ENCODE measurements at places on chromosomes 1 and 21.

DNA sequence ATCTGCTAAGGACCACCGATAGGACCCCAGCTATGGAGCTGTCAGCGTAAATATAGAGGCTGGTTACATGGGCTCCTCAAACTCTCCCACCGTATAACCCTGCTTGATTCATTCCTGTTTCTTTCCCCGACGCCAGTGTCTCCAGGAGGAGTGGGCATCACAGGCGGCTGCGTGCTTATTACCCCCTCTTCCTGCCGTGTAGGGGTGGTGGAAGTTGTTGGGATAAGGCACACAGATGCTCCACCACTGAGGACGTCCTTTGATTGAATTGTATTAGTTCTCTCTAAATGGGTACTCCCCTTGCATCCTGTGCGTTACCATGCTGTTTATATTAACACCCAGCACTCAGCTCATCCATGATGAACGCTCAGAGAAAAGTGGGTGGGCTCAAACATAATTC, 104.6 kb downstream of the ZBTB18 start:
- no peak for DNase-seq

- no peak for DNase-seq
Observed at GRCh38 chr1:43359696-43360095, 915 bp downstream of the CDC20 start.

GRCh38 chr1:151840421-151840820, 801 bp upstream of the C2CD4D start:
- no peak for DNase-seq

DNA sequence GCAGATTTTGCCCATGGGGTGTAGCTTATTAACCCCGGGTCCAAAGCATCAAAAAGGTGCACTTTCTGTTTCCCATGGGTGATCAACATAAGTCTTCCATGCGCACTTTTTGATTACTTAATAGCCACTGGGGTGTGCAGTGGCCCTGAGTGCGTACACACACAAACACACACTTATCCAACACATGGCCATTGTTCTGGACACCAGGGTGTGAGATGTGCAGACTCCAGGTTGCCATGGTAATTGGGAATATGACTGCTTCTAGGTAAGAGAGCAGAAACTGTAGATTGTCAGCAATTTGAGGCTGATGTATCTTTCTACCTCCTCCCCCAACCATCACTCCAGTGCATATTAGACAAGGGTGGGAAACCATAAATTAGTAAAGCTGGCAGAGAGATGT, 68.8 kb downstream of the MAB21L3 start:
- no peak for DNase-seq

DNA sequence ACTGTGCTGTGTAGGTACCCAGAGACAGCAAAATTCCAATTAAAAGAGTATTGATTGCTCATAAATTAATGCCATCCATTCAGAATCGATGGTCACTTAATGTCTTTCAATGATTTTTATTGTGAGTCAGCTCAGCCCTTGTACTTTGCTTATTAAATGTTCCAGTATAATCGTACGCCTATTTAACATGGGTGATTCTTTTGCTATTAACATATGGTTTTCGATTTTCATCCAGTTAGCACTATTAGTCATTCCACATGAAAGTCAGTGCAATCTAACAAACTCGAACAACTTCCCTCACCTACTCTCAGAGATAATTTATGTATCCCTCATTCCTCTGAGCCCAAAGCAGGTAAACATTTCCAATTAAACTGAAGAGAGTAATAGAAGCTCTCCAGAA, 109.6 kb upstream of the APP start:
- DNase-seq: no peak

DNA sequence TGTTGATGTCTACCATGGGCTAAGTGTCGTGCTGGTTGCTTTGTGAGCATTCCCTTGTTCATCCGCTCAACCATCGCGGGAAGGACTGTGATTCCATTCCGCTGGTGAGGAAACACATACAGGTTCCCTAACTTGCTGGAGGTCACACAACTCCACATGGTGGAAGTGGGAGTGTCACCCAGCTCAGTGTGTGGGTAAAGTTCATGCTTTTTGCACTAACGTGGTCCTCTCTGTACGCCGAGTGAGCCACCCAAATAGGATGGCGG, 4.0 kb upstream of the CLDN19 start:
- DNase-seq: no peak

- DNase-seq: no peak
Observed at GRCh38 chr1:29912425-29912824, 676.1 kb downstream of the PTPRU start.

DNA sequence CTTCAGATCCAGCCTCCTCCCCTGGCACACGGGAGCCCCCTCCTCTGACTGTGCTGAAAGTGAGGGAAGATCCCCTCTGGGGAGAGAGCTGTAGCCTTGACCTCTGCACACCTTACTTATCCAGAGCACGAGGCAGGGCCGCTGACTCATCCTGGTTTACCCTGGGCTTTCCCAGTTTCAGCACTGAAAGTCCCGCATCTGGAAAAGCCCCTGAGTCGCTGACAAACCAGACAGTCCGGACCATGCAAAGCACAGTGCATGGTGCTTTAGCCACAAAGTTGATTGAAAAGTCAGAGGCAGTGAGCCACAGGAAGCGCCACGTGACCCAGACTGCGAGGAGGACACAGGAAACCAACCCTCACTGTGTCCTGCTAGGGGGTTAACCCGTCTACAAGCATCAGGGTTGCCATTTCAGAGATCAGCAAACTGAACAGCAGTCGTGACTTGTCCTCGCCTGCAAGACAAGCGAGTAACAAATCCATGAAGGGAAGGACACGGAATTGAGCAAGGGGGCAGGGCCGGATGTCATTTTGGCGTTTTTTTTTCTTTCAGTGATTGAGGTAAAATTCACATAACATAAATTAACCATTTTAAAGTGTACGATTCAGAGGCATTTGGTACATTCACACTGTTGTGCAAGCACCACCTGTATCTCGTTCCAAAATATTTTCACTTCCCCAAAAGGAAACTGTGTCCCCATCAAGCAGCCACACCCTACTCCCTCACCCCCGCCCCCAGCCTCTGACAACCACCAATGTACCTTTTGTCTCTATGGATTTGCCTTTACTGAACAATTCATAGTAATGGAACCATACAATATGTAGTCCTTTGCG, 19.9 kb upstream of the IFNGR2 start:
- DNase-seq: no peak

DNA sequence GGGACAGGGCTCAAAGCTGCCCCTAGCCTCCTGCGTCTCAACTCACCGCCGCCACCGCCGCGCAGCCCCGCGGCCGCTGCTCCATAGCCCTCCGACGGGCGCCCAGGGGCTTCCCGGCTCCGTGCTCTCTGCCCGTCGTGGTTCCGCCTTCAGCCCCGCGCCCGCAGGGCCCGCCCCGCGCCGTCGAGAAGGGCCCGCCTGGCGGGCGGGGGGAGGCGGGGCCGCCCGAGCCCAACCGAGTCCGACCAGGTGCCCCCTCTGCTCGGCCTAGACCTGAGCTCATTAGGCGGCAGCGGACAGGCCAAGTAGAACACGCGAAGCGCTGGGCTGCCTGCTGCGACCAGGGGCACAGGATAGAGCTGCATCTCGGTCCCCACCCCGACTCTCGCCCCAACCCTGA, at the start of gene TNFRSF25:
TSS of gene TNFRSF25 (minus strand) at position 151 of the 400 bp plus-strand sequence. CDS start at position 85, 66 bp downstream.
- DNase-seq: no peak

DNA sequence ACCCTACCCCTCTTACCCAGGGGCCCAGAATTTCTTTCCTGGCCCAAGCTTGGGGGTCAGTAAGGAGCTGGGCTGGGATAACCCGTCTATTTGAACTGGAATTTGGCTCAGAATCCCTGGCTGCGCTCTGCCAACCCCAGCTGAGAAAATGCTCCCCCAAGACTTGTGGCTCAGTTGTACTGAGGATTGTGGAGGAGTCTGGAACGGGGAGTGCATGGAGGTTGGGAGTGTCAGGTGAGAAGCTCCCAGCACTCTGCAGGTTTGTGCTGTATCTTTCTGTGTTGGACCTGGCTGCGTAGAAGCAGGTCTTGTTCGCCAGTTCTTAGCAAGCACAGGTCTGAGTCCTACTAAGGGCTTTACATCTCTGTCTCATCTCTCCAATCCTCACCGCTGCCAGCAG, 1.6 kb downstream of the TCEA3 start:
- no peak for DNase-seq

- DNase-seq: no peak
Observed at GRCh38 chr21:15054089-15054488, 10.7 kb downstream of the NRIP1 start.

DNA sequence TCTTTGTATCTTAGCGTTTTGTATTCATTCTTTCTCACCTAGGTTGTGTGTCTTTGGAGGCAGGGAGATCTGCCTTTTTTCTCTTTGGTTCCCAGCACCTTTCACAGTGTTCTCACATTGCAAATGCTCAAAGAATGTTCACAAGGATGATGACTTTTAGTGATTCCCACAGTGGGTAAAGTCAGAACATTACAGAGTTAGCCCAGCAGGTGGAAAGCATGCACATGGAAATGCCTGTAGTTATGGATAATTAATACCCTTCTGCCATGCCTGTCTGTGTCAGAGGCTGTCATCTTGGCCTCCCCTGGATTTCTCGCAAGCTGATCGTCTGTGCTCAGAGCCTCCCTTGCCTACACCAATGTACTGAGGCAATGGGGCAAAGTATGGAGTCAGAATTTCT, 458.9 kb downstream of the LMO4 start:
- no peak for DNase-seq

DNA sequence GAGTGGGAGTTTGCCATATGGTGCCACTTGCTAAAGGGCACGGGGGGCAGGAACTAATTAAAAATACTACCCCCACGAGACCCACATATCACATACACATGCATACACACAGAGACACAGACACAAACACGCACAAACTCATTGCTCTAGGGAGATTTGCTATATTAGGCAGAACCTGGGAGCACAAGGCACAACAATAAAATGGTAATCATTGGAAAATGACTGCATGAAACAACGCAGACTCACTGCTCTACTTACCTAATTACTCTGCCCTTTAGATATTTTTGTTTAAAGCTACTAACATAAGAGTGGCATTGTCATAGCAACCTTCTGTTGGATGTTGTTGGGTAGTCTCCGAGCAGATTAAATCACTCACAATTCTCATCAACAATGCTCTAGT, 20.3 kb upstream of the RGS4 start:
- DNase-seq: no peak

- DNase-seq: no peak
Observed at GRCh38 chr1:52825868-52826267, 16.7 kb upstream of the ZYG11A start.

DNA sequence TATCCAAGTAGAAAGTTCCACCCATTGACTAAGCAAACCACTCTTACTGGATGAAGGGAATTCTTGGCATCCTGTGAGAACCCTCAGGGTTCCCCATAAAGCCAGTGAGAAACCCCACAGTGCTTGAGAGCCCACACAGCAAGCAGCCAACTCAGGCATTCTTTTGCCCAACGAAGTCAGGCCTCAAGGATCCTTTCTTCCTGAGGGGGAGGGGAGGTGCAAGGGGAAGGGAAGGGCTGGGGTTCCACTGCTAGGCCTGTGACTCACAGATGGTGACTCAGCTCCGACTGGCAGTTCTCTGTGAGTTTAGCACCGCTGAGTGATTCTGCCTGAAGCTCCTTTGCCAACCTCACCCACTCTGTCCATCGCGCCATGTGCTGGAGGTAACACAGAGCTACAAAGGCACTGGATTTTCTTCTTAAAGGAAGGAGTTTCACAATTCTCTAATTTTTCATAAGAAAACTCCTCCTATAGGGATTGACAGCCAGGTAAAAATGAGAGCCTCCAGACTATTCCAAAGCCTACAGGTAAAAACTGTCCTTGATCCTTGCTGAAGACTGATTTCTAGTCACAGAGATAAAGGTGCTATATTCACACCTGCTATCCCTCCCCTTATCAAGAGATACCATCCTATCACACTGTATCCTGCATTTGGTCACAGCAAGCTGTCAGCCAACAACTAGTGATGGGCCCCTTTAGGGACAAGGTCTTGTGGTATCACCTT, 4.8 kb downstream of the ENO1 start:
- DNase-seq: no peak
